ENCODE measurements at places on chromosomes 1 and 21.

- DNase-seq = no peak
Measured at GRCh38 chr1:86887479-86888162, 26.3 kb downstream of the SELENOF start.

- DNase-seq = no peak
Measured at GRCh38 chr1:112762541-112763500, 47.7 kb upstream of the PPM1J start.

DNA sequence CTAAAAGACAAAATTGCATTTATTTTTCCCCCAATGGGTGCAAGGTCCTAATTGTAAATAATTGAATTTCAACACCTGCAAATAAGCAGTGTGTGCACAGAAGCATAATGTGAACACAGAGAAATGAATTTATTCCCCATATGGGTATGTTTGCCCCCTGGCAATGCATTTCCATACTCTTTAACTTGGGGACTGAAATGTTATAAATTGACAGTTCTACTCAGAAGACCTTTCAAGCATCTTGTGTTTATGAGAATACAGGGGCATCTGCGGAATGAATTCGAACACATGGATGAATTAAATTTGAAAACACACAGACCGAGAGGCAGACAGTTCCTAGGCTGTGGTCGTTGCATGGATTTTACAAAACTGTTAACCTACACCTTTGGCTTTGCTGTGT lies 3.5 kb downstream of the PBX1 start:
- no peak for DNase-seq

GRCh38 chr1:45617618-45618017 lies 6.2 kb downstream of the CCDC17 start:
- DNase-seq = no peak

DNA sequence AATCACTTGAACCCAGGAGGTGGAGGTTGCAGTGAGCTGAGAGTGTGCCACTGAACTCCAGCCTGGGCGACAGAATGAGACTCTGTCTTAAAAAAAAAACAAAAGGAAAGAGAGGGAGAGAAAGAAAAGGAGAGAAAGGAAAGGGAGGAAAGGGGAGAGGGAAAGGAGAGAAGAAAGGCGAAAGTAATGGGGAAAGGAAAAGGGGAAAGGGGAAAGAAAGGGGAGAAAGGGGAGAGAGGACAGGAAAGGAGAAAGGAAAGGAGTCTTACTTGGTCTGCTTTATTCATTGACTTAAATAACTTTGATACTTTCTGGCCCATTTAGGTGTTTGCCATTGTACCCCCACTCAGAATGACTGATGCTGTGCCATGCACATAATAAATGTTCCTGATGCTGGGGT lies 11.8 kb downstream of the NSUN4 start:
- no peak for DNase-seq

GRCh38 chr1:33361532-33362235 lies 40.8 kb upstream of the A3GALT2 start:
- no peak for DNase-seq

DNA sequence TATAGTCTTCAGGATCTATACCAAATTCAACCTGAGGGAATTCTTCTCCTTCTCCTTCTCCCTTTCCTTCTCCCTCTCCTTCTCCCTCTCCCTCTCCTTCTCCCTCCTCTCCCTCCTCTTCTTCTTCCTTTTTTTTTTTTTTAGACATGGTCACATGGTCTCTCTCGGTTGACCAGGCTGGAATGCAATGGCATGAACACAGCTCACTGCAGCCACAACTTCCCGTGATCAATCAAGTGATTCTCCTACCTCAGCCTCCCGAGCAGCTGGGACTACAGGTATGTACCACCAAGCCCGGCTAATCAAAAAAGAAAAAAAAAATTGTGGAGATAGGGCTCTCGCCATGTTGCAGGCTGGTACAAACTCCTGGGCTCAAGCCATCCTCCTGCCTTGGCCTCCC lies 51.5 kb downstream of the DNAI4 start:
- no peak for DNase-seq

GRCh38 chr1:59504276-59504675 lies 207.4 kb downstream of the FGGY start:
- DNase-seq = no peak

DNA sequence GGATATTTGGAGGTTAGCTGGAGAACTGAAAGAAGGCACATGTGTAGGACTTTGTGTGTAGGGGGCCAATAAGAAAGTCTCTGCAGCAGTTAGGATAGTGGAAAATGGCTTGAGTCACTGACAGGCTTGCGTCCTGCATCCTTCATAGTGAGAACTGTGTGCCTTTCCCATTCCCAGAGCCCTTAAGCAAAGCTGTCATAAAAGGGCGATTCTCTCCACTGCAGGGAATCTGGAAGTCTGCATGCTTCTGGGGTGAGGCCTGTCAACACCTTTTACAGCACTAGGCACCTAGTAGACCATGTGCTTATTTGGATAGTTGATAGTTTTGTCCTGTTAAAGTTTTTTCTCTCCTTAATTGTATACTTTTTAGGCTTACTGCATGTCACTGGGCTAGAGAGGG lies 39.4 kb upstream of the MACF1 start:
- no peak for DNase-seq

DNA sequence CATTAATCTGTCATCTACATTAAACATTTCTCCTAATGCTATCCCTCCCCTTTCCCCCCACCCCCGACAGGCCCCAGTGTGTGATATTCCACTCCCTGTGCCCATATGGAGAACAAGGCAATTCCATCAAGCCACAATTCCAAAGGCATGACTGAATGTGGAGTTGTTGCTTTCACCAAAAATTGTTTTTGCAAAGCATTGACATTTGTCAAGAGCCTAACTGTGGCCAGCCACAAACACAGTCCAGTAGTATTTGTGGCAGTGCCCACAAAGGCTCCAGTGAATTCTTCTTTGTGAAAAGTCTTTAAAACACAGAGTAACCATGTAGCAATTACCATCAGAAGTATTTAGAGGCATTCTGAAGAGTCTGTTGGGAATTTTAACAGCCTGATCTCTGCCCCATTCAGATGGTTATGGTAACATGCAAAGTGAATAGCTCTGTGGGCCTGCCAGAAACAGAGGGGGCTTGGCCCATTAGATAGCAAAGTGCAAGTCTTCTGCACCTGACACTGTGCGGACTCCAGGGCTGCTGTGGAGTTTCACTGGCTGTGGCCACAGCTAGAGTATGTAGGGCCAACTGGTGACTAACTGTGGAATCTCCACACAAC lies 11.6 kb upstream of the LRRC53 start:
- DNase-seq = no peak

GRCh38 chr21:44892536-44893277 lies 19.2 kb upstream of the PTTG1IP start:
- DNase-seq = no peak

- DNase-seq = no peak
Measured at GRCh38 chr21:35203093-35203977, 154.2 kb upstream of the RUNX1 start.

DNA sequence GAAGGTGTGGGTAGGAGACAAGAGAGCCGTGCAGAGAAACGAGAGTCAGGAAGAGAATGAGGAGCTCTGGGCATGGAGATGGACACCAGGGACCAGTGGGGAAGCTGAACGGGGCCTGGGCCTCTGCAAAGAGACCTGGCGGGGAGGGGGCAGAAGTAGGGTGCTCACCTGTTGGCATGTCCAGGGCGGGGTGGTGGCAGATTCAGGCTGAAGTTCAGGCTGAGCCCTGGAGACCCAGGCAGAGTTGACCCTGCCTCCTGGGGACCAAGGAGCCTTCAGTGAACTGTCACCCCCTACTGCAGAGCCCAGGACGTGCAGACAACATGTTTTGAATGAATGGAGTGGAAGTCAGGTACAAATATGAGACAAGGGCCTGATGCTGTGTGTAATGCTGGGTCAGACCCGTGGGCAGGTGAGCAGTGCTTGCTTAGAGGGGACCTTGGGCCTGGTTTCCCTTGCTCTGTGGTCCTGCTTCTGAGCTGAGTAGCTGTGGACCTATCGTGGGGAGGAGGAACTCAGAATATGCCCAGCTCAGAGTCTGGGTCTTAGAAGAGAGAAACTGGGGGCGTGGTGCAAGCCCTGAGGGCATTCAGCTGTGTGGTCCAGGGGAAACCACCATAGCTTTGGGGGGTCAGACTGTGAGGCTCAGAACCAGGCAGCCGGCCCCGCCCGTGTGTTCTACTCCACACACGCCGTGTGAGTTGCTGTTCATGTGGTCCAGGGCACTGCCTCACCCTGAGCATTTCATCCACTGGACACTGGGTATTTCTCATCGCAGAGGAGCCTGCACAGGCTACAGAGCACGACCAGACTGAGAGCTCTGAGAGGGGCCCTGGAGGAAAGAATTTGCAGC lies 21.3 kb upstream of the UMODL1 start:
- no peak for DNase-seq

DNA sequence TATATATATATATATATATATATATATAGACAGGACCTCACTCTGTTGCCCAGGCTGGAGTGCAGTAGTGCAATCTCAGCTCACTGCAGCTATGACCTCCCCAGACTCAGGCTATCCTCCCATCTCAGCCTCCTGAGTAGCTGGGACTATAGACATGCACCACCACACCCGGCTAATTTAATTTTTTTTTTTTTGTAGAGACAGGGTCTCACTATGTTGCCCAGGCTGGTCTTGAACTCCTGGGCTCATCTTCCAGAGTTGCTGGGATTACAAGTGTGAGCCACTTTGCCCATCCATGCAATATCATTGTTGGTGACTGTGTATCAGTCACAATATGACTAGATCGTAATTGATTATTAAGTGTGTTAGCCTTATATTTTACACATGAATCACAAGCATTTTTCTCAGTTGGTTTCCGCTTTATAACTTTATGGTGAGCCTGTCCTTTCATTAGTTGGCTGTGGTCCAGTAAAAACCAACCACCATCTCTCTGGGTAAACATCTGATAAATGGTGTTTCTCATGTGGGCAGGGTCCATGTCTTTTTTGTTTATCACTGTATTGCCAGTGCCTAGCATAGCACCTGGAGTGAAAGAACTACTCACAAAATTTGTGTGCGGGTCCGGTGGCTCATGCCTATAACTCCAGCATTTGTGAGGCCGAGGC lies 63.6 kb downstream of the MYOM3 start:
- DNase-seq = no peak

DNA sequence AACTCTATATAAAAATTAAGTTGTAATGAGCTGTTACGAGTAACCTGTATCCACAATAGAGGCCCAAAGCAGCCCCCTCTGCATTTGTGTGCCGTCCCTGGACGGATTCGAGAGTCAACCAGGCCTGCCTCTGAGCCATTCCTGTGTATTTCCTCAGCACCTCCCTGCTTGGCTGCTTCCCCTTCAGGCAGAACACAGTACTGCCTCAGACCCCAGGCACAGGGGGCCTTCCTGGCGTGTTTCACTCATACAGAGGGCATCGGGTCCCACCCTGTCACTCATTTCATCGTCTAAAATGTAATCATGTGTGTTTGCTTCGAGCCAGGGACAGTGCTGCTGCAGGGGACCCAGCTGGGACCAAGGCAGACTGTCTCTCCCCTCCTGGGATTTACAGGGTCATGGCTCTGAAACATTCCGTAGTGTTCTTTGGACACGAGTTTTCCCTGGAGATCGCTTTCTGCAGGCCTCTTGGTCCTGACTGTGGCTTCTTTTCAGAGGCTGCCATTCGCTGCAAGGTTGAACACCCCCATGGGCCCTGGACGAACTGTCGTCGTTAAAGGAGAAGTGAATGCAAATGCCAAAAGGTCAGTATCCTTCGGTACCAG lies 19.4 kb downstream of the LGALS8 start:
- DNase-seq = no peak

GRCh38 chr1:110264430-110264829 lies 54.3 kb downstream of the KCNC4 start:
- no peak for DNase-seq

Data from suprapubic skin (tissue), 4 donors.